ENCODE measurements at places on chromosomes 5 and 9.

GRCh38 chr5:164220522-164220921 lies 715.1 kb downstream of the MAT2B start:
- no peak for DNase-seq

- no peak for DNase-seq
Measured at GRCh38 chr5:78821536-78822021, 163.5 kb downstream of the ARSB start.

DNA sequence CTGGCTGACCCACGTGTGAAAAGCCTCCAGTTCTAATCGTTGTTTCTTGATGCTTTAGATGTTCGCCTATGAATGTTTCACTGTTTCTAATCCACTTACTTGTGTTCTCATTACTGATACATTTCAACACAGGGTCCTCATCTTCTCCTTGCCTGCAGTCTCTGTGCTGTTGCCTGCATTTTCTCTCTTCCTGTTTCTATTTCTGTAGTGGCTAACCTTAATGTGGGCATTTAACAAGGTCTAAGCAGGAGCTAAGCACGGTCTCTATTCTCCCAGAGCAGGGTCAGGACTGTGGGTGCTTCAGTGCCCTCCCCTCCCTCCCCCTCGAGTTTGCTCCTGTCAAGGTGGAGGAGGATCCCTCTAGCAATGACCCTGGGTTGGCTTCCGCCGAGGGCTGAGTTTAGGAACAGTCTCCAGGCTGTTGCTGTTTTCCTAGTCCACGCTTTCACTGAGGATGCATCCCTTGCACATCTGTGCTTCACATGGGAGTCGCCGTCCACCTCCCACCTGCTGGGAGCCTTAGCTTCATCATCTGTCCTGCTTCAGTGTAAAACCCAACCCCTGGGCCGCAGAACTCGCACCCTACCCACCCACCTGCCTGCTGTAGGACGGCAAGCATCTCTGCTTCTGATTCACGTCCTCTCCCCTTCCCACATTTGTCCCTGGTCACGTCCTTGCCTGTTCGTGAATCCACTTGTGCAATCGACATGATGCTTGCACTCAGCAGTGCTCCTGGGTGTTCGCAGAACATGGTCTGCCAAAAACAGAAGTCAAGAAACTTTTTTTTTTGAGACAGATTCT lies 2.4 kb upstream of the EXOC3 start:
- DNase-seq = no peak

- DNase-seq = no peak
Measured at GRCh38 chr5:134000091-134000511, 4.7 kb downstream of the VDAC1 start.

DNA sequence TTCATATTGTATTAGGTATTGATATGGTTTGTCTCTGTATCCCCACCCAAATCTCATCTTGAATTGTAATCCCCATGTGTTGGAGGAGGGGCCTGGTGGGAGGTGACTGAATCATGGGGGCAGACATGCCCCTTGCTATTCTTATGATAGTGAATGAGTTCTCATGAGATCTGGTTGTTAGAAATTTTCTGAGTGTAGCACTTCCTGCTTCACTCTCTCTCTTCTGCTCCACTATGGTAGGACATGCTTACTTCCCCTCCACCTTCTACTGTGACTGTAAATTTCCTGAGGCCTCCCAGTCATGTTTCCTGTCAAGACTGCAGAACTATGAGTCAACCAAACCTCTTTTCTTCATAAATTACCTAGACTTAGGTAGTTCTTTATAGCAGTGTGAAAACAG lies 187.4 kb upstream of the SLC24A2 start:
- no peak for DNase-seq

GRCh38 chr9:128141604-128142003 lies 7.6 kb upstream of the LCN2 start:
- no peak for DNase-seq

Data from kidney epithelial cell (primary cell).